Stimulated activated CD8-positive, alpha-beta memory T cell treated with anti-CD3 and anti-CD28 coated beads, Interleukin-7, amount 100 ng/mL, for 1 hour (primary cell): ENCODE measurements at places on chromosomes 11 and 22.

- no peak for DNase-seq
These were observed 15.5 kb upstream of the ZBTB44 start for GRCh38 chr11:130330101-130330684.

- DNase-seq = no peak
These were observed 17.8 kb downstream of the CHORDC1 start for GRCh38 chr11:90204832-90205646.

- DNase-seq = no peak
These were observed 5.7 kb downstream of the UPK3A start for GRCh38 chr22:45290410-45290936.

GRCh38 chr11:67675058-67675747 lies 780 bp upstream of the ALDH3B2 start:
- no peak for DNase-seq

DNA sequence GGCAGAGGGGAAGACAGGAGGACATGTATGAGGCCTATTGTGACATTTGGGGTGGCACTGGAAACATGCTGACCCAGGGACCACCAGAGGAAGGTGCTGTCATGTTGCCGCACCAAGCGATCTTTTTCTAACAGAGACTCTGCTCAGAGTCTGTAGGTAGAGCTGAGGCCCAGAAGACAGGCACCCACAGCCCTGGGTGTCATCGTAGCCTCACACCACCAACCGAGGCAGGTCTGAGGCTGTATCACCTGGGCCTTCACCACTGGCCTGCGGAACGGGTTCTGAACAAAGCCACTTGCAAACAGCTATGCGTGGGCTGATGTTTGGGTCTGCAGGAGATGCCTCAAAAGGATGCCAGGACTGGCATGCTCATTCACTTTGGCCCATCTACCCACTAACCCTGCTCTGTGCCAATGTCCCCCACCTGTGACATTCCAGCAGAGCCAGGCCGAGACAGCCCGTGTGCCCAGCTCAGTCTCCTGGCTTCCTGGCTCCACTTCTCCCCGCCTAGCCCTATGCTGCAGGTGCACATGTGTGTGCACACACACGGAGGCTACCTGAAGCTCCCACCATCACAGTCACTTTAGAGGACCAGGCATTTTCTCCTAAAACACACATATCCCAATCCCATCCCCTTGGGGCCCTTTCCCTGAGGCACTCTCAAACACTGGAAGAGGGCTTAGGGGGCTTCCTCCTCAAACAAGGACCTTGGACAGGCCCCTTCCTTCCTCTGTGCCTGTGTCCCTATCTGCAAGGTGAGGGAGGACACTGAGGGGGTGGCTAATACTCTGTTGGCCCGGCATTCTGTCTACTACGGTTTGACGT lies 3.6 kb downstream of the TRIM29 start:
- no peak for DNase-seq

DNA sequence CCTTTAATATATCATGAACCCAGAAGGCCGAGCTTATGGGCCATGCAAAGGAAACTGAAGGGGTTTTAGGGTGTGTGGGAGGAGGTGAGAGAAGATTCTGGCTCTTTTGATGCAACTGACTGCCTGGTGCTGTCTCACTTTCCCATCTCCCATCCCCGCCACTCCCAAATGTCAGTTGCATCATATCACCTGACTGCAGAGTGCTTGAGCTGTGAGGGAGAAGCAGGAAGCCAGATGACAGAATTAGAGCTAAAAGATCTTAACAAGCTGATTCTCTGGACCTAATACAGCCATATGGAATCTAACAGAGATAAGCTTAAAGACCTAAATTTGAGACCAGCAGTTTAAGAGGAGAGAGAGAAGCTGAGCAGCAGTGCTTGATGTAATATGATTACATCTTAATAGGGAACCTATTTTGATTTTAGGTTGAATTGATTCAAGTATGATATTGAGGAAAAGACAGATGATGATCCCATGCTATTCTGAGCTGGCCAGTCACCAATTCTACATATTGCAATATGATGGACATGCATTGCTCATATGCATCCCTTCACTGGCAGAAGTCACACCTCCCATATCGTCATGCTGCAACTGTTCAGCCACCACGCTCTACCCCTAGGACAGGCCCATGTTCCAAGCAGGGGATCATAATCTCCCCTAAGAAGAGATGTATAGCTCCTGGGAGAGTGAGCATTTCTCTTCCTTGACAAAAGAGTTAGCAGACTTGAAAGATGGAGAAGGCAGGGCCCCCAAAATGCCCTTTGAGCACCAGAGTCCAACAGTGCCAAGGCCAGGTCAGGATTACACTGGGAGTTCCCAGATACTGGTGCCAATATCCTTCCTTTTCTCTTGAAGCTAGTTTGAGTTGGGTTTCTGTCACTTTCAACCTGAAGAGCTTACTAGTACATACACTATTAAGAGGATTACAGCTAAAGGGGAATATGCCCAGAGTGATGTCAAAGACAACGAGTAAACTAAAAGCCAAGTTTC lies 44.9 kb downstream of the PLEKHA7 start:
- no peak for DNase-seq

DNA sequence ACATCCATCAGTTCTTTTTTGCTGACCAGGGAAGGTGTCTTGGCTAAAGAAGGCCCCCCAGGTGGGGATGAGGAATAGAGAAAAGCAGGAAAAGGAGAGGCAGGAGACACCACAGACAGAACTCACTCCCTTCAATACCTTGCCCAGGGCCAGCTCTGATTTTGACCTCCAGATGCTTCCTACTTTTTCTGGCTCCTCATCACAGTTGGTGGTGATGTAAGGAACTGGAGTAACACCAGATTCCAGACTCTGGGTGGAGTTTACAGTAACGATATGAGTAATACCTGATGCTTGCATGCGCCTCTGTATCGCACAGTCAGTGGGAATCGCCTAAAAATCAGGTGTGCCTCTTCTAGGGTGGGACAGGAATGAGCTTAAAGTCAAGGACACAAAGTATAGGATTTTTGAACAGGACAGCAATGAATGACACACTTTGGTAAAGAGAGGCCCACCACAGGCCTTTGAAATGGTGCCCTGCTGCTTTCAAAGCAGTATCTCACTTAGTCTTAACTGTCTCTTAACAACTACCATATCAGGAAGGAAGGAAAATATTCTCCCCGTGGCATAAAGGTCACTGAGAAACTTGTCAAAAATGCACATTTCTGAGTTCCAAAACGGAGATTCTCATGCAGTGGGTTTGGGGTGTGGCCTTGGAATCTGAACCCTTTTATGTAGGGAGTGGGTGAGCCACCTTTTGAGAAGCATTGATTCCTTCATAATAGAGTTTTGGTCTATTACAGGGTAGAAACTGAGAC lies 140.8 kb downstream of the SNX19 start:
- no peak for DNase-seq

DNA sequence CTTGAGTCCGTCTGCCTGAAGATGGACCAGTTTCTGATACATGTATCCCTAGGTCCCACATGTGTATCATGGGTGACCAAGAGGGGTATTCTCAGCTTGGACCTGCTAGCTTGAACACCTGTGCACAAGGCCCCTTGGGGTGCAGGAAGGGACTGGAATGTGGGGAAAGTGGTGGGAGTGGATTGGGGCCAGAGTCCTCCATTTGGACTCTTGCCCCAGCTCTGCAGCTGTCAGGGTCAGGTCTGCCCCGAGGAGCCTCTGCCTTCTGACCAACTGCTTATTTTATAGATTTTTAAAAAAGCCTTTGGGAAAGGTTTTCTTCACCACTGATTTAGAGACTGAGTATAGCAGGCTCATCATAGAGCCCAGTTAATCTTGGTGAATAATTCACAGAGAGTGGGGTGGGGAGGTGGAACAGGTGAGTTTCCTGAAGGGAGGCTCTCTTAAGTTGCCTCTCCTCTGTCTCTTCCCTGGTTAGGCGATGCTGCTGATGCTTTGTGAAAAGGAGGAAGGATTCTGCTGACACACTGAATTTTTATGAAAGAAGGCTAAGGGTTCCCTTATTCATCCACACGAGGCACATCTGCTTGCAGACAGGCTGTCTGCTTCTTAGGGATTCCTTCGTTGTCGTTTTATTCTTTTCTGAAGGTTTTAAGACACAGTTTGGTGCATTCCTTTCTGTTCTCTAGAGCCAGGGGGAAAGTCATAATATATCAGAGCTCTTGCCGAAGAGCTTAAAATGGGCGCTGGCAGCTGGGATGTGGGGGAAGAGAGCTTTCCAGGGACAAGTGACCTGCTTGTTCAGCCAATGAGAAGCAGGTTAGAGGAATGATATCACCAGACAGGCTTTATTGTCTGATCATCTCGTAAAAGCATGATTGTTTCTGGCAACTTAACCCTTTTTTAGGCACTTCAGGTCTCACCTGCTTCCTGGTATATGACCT lies 19.9 kb downstream of the TRIM44 start:
- no peak for DNase-seq

DNA sequence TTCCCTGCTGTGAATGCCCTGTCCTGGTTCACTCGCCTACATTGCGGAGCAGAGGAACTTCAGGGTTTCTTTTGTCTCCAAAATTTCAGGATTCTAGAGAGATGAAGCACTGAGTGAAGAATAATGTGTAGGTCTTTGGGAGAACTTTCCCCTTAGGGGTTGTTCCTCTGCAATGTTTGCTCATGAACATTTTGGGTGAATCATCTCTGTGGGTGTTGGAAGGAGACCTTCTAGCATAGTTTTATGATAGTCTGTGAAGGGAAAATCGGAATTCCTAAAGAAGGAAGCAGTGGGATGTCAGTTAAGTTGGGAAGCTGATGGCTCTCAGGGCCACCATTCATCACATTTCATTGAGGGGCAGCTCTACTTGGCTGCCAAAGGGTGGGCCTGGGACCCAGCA lies 64.8 kb downstream of the MIAT start:
- no peak for DNase-seq

- DNase-seq = no peak
These were observed 115.9 kb downstream of the CEP164 start for GRCh38 chr11:117443266-117444186.

GRCh38 chr11:16942342-16942741 lies 71.9 kb downstream of the PLEKHA7 start:
- DNase-seq = no peak

DNA sequence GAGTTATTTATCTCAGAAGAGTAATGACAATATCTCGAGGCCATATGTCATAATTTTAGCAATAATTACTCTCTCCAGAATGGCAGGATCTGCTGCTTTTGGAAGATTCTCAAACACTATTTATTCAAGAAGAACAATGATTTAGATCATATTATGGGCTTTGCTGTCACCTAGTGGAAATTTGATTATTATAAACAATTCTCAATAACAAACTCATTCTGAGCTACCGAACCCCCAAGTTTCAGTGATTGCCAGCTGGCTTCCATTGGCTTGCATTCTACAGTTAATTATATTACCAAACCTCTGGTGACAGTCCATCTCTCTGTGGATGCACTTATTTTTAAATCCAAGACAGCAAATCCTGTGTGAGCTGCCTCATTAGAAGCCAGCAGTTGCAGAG lies 27.9 kb upstream of the SLC36A4 start:
- no peak for DNase-seq

GRCh38 chr11:100576718-100577021 lies 110.4 kb upstream of the ARHGAP42 start:
- DNase-seq = no peak

- no peak for DNase-seq
These were observed 3.5 kb downstream of the KLHDC7B start for GRCh38 chr22:50548921-50549790.

DNA sequence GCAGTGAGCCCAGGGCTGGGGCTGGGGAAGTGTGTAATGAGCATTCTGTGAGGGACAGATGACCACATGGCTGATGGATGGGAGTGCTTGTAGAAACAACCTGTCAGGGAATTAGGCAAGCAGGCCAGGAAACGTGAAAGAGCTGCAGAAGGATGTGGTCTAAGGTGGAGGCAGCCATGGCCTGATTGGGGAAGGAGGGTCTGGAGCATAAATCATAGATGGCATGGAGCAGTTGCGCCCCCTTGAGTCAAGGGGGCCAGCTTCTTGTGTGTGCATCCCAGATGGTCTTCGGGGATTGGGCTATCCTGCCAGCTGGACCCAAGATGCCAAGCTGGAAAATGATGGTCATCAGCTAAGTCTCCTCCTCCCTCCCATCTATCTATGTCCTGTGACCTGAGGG lies 119.4 kb upstream of the CLPB start:
- no peak for DNase-seq

DNA sequence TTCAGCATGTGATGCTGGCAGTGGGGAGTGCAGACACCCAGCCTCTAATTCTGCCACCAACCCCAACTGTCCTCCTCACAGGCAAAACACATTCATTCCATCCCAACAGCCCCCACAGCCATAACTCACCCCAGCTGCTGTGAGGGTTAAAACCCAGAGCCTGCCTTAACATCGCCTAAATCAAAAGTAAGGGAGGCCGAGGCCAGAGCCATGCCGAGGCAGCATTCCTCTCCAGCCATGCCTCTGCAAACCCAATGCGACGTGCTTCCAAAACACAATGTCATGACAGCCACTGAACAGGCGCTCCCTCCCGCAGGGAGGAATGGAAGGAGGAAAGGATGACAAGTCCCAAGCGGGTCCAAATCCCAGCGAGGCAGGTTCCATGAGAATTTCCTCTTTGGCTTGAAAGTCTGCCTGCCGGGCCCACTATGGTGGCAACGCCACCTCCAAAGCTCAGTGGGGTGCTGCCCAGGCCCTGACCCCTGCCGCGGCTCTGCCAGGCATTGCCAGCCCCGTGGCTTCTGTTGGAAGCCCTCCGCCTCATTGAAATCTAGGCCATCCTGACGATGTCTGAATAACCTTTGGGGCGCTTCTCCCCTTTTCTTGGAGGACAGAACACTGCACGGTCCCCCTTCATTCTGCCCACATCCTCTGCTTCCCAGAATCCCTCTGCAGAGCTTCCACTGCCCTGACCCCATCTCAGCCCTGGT lies 472.3 kb downstream of the BRD1 start:
- no peak for DNase-seq

DNA sequence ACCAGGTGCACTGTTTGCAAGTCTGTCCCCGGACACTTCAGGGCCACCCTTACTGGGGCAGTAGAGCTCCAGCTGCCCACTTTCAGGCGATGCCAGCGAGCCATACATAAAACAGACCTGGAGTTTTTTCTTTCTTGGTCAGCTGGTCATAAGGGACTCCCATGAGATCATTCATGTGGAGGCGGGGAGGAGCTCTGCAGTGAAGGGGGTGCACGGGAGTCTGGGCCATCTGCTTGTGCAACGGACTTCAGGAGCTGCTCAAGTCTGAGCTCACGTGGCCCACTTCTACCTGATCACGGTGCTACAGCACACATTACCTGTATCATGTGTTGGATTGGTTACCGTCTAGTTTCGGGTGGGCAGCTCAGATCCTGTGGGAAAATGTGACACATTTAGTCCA lies 9.2 kb upstream of the MRGPRF start:
- no peak for DNase-seq
